ENCODE measurements at places on chromosomes 6 and 20. TPM values are rescaled to one million over a fixed set of nuclear protein-coding genes. Genes with fewer than 3 reads are reported as not detected.

DNA sequence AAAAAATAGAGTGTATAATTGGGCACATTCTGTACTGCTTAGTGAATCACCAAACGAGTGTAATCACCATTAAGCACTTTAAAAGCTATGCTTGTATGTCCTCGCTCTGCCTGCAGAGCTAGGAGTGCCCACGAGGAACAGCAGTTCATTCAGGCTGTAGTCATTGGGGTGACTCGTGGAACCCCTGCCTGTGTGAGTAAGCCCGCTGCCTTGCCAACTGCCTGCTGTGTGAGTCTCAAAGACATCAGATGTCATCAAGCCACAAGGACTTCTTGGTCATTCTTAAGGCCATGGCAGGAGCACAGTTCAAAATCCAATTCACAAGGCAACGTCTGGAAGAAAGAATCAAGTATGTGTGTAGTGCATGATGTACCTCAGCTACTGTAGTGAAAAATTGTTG lies 60.4 kb downstream of the FOXO3 start:
- no peak for DNase-seq
- no peaks in the 10 kb centered on the region for H3K36me3 ChIP-seq
- peaks cover 60% of the 10 kb centered on the region for H3K4me1 ChIP-seq

DNA sequence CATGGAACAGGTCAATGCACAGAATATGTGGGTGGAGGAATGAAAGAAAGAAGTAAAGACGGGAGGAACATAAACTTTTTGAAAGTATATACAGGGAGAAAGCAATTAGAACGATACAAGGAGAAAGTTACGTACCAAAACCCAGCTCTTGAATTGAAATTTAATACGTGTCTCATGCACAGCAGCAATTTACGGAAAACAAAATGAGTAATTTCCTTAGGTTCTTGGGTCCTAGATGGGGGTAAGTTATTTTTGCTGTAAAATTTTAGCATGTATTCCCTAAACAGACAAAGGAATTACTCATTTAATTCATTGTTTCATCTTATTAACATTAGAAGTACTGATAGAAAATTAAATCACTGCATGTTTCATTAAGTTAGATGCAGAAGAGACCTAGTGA lies 75.8 kb downstream of the PDE10A start:
- H3K36me3 ChIP-seq: no peaks in the 10 kb centered on the region
- no peak for DNase-seq
- no peak overlapping the region for H3K27ac ChIP-seq
- H3K4me3 ChIP-seq: no peak overlapping the region
- no peaks in the 10 kb centered on the region for H3K27me3 ChIP-seq

DNA sequence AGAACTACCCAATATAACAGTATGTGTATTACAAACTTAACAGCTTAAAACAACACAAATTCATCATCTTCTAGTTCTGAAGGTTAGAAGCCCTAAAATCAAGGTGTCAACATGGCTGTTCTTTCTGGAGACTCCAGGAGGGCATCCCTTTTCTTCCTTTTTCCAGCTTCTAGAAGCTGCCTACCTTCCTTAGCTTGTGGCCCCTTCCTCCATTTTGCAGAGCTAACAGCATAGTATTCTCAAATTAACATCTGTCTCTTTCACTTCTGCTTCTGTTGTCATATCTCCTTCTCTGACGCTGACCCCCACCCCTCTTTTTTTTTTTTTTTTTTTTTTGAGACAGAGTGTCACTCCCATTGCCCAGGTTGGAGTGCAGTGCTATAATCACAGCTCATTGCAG lies 52.8 kb upstream of the AKIRIN2 start:
- no peaks in the 10 kb centered on the region for H3K36me3 ChIP-seq
- DNase-seq: no peak
- H3K4me3 ChIP-seq: no peak overlapping the region
- no peaks in the 10 kb centered on the region for H3K27me3 ChIP-seq

DNA sequence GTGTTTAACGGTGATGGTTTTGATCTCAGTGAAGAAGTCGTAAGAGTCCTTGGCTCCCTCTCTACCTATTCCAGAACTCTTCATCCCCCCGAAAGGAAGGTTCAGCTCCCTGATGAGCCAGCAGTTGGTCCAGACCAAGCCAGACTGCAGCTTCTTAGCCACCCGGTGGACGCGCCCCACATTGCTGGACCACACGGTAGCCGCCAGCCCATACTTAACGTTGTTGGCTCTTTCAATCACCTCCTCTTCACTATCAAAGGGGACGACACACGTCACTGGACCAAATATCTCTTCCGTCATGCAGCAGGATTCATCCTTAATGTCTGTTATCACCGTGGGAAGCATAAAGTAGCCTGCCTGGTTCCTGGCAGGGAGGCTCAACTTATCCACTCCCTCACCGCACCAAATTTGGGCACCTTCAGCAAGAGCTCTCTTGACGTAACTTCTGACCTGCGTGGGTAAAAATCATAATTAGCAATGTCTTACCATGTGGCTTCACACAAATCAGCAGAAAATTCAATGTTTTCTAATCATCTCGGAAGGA lies 31.4 kb downstream of the ALDH8A1 start:
- H3K36me3 ChIP-seq: no peaks in the 10 kb centered on the region
- H3K4me3 ChIP-seq: no peak overlapping the region
- H3K4me1 ChIP-seq: no peaks in the 10 kb centered on the region
- H3K27ac ChIP-seq: no peak overlapping the region
- no peaks in the 10 kb centered on the region for H3K27me3 ChIP-seq

KCNK16 gene
- 0.88 TPM for total RNA-seq

SPTLC3 gene
- total RNA-seq: 33.8 TPM

DNA sequence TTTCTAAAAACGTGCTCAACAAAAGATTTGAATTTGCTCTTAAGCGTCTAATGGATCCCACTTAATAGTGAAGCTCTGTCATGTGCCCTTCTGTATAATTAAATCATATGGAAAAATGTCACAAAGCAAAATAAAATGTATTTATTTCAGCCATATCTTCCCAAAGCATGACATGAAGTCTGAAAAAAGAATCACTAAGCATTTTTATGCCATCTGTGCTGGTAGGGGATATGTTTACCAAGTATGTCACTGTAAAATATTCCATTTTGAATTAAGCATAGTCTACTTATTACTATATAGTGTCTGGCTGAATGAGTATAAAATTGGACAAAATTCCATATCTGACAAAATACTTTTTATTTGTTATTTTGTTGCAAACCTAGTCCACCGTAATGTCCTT lies 248.0 kb upstream of the QKI start:
- DNase-seq: no peak
- no peak overlapping the region for H3K27ac ChIP-seq
- H3K4me3 ChIP-seq: no peak overlapping the region
- H3K27me3 ChIP-seq: no peaks in the 10 kb centered on the region
- no peaks in the 10 kb centered on the region for H3K36me3 ChIP-seq
- H3K4me1 ChIP-seq: no peaks in the 10 kb centered on the region

- no peak for DNase-seq
- H3K4me3 ChIP-seq: no peak overlapping the region
- H3K27me3 ChIP-seq: no peaks in the 10 kb centered on the region
- peaks cover 19% of the 10 kb centered on the region for H3K4me1 ChIP-seq
- H3K36me3 ChIP-seq: no peaks in the 10 kb centered on the region
- no peak overlapping the region for H3K27ac ChIP-seq
Observed at GRCh38 chr6:15536198-15536955, 126.5 kb downstream of the DTNBP1 start.

GRCh38 chr6:150373260-150373701 lies 4.5 kb downstream of the IYD start:
- no peaks in the 10 kb centered on the region for H3K27me3 ChIP-seq
- DNase-seq: peak; percentile 87
- H3K4me1 ChIP-seq: peaks cover 45% of the 10 kb centered on the region
- no peak overlapping the region for H3K4me3 ChIP-seq

GRCh38 chr20:63553251-63553932 lies 567 bp upstream of the FNDC11 start:
- no peaks in the 10 kb centered on the region for H3K36me3 ChIP-seq
- H3K4me3 ChIP-seq: peak overlapping the region; percentile 79
- H3K4me1 ChIP-seq: peaks cover 9% of the 10 kb centered on the region

- no peaks in the 10 kb centered on the region for H3K36me3 ChIP-seq
- no peaks in the 10 kb centered on the region for H3K4me1 ChIP-seq
- no peaks in the 10 kb centered on the region for H3K27me3 ChIP-seq
- no peak overlapping the region for H3K27ac ChIP-seq
- H3K4me3 ChIP-seq: no peak overlapping the region
Observed at GRCh38 chr6:26354162-26354561, 10.8 kb upstream of the BTN3A2 start.

Measured in thyroid gland (tissue), 4 donors.